ENCODE measurements at places on chromosomes 5 and 9.
A peak's percentile ranks its signal among the peaks of the same experiment; 100 is the strongest.

GRCh38 chr9:125896404-125896803 is 149.2 kb downstream of the PBX3 start:
- no peak for DNase-seq

GRCh38 chr9:129359916-129360536 is 182.0 kb upstream of the IER5L start:
- DNase-seq: no peak

- no peak for DNase-seq
Measured at GRCh38 chr9:4097515-4097914, 202.4 kb downstream of the GLIS3 start.

DNA sequence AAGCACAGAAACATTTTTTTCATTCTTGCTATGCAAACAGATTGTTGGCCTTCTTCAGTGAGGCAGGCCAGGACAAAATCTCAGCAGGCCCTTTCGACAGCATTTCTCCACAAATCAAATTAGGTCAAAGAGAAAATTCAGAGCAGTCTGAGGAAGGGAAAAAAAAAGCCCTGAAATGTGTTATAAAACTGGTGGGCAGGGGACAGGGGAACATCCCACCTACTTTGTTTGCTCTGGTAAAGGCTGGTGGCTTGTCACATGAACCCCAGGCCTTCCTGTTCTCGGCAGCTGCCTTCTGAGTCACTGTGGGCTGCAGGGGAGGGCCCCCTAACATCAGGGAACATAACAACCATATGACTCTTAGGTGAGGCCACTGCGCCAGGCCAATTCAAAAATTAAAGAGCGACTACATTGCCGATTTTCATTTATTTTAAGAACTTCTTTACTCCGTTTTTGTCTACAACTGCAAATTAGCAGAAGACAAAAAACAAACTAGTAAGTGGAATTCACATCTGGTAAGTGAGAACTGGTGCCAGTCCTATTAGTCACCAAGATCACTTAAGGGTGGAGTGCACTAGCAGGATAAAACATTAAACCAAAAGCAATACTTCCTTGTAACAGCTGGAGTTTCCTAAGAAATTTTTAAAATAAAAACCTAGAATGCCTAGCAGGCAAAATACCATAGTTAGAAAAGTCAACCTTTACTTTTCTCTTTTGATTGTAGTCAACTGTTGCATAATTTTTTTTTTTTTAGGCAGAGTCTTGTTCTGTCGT is 46.2 kb upstream of the DENND4C start:
- peak; percentile 84 for DNase-seq

DNA sequence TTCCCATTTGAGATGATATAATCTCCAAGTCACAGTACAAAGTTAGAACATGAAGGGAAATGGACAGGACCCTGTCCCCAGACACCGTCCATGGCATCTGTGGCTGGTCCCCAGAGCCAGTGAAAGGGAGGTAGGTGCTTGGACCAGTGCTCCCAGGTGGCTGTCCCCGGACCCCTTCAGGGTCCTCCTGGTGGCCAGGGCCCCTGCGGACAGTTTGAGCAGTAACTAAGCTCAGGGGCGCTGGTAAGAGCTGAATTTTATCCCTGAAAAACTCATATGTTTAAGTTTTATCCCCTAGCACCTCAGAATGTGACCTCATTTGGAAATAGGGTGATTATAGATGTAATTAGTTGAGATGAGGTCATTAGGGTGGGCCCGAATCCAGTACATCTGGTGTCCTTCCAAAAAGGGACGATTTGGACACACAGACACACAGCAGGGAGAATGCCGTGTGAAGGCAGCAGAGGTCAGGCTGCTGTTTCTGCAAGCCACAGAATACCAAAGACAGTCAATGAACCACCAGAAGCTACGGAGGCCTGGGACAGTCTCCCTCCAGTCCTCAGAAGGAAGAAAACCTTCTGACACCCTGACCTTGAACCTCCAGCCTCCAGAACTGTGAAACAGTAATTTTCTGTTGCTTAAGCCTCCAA is 185.0 kb downstream of the ATPSCKMT start:
- DNase-seq: no peak

GRCh38 chr9:85716031-85716877 is 25.5 kb downstream of the AGTPBP1 start:
- no peak for DNase-seq

DNA sequence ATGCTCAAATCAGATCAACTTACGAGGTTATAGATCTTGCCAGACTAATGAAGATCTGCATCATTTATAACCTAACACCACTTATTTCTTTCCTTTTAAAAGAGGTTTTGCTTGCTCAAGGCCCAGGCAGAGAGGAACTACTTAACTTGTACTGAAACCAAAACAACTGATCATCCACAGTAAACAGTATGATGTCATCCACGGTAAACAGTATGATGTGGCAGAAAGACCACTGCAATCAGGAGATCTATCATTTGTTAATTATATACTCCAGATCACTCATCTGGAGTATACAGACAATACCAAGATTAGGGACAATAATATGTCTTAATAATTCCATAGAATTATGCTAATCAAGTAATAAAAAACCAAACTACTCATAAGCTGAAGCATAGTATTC is 116.8 kb downstream of the ADAMTS6 start:
- DNase-seq: no peak

DNA sequence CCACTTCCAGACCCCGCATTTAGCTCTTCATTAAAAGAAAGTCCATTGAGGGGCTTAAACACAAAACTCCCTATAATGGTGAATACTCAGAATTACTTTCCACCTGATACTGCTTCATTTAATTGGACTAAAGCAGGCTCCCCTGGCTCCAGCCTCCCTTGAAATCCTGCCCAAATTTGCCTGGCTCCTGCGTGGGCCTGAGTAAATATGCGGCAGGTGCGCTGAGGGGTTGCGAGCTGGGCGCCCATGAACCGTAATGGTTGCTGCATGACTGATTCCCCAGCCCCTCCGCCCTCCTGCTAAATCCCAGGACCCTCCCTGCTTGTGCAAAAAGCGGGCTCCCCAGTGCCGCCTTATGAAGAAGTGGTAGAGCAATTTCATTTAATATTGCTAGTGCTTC is 639.7 kb downstream of the BNC2 start:
- no peak for DNase-seq

GRCh38 chr9:38677660-38678303 is 42.2 kb downstream of the FAM240B start:
- DNase-seq: no peak

- DNase-seq: no peak
Measured at GRCh38 chr5:115920171-115920725, 42.0 kb upstream of the LVRN start.

GRCh38 chr5:10623305-10623910 is 59.5 kb downstream of the ANKRD33B start:
- no peak for DNase-seq

DNA sequence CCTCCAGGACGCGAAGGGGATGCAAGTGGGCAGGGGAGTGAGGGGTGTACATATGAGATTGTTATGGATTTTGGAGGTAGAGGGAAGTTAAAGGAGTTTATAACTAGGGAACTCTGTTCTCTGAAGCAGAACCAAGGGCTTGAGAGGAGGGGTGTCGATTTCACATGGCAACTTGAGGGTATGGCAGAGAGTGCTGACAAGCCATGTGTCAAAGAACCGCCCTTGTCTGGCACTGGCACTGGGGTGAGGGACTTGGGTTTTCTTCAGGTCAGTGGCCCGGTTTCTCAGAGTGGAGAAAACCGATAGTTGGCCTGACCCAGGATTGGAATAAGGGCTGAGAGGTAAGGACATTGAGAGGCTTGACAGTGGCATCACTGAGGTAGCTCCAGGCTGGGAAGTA is 47.7 kb upstream of the TESK1 start:
- DNase-seq: no peak

- DNase-seq: no peak
Measured at GRCh38 chr5:156221816-156222215, 105.1 kb upstream of the SGCD start.

- DNase-seq: no peak
Measured at GRCh38 chr5:6436715-6437331, 11.8 kb upstream of the UBE2QL1 start.

DNA sequence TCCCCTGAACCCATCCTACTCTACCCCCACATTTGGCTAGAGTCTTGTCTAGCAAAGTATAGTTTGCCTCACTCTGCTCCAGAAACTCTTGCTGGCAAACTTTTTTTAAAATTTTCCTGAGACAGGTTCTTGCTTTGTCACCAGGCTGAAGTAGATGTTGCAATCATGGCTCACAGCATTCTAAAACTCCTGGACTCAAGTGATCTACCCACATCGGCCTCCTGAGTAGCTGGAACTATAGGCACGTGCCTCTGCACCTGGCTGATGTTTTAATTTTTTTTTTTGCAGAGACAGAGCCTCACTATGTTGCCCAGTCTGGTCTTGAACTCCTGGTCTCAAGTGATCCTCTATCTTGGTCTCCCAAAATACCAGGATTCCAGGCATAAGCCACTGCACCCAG is 175.8 kb upstream of the FBXL17 start:
- no peak for DNase-seq

- no peak for DNase-seq
Measured at GRCh38 chr9:123278361-123278760, 10.0 kb upstream of the STRBP start.

- DNase-seq: no peak
Measured at GRCh38 chr9:10268531-10269485, 344.0 kb downstream of the PTPRD start.

DNA sequence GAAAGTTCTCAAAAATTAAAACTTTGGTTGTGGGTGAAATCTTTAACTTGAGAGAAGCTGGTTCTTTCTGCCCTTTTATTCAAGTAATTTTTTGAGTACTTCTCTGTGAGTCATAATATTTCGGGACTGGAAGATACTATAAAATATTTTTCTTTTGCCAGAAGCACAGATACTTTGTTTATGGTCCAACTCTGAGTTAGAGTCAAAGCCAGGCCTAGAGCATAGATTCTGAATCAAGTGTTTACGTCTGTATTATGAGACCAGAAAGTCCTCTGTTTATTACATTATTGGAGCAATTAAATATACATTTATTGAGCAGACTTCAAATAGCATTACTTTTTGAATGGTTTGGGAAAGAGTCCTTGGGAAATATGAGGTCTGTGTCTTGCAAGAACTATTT is 187.9 kb downstream of the FER start:
- DNase-seq: no peak

GRCh38 chr9:128068386-128069205 is 564 bp downstream of the SLC25A25 start:
- peak; percentile 34 for DNase-seq

- no peak for DNase-seq
Measured at GRCh38 chr9:10252174-10252573, 360.6 kb downstream of the PTPRD start.

- no peak for DNase-seq
Measured at GRCh38 chr9:86405086-86405491, 50.9 kb upstream of the TUT7 start.

- DNase-seq: no peak
Measured at GRCh38 chr5:75756211-75756610, 39.0 kb upstream of the POC5 start.

GRCh38 chr5:56279979-56280378 is 46.8 kb upstream of the ANKRD55 start:
- DNase-seq: no peak

GRCh38 chr5:55568654-55569512 is 34.1 kb upstream of the PLPP1 start:
- DNase-seq: no peak

GRCh38 chr9:98968601-98969337 is 25.1 kb downstream of the COL15A1 start:
- no peak for DNase-seq

- no peak for DNase-seq
Measured at GRCh38 chr9:21831841-21832509, 29.5 kb downstream of the MTAP start.

GRCh38 chr9:137986268-137987099 is 108.9 kb downstream of the CACNA1B start:
- no peak for DNase-seq

DNA sequence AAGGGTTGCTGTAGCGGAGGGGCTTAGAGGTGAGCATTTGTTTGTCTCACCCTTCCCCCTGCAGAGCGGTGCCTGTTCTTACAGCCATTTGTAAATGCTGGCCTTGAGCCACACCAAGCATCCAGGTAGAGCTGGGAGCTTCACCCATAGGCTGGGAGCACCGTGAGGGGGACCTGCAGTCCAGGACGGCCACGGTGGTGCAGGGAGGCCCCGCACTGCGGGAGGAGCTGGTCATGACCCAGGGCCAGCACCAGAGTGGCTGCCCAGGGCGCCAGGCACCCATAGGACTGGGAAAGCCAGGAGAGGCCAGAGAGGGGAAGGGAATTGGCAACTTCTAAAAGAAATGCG is 197.3 kb upstream of the ADAMTS16 start:
- no peak for DNase-seq

GRCh38 chr5:174668349-174668748 is 56.0 kb upstream of the MSX2 start:
- no peak for DNase-seq

DNA sequence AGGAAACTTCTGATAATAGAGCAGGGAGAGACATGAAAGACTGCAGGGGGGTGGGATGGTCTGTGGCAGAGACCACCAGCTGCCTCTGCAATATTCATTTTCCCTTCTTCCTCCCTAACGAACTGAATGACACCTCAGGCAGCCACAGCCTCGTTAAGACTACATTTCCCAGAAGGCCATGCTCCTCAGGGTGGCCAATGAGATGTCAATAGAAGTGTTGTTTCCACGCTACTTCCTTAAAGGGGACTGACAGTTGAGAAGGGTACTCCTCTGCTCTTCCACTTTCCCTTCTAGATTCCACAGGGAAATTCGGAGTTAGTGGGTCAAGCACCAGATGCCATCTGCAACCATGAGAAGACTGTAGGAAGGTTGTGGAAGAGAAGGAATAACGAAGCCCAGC is 52.0 kb upstream of the DAPK1 start:
- no peak for DNase-seq

- no peak for DNase-seq
Measured at GRCh38 chr5:175711472-175712312, 53.8 kb downstream of the HRH2 start.

DNA sequence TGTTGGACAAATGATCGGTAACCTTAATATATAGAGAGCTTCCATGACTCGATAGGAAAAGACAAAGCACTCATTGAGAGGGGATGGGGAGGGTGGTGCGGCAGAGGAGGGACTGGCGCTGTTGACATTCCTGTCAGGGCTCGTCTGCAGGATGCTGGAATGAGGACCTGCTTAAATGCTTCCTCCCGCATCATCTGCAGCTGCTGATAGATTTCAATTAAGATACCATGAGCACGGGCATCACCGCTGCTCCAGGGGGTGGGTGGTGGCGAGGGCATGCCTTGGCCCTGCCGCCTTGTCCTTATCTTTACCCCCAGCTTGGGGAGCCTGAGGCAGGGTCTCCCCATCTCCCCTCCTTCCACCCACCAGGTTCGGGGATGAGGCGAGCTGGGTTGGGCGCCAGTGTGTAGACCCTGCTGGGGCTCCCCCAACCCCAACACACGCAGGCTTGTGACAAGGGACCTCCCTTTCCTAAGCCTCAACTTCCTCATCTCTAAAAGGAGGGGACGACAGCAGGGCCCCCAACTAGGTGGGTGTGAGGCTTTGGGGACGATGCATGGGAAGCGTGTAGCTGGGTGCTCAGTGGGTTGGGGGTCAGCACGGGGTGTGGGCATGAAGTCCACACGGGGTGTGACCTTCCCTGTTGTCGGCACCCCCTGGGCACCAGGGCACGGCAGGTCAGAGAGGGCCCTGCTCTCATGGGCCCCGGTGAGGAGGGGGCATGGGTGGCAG is 11.7 kb upstream of the QRFP start:
- DNase-seq: no peak

GRCh38 chr5:1481266-1481958 is 36.2 kb upstream of the SLC6A3 start:
- no peak for DNase-seq

GRCh38 chr5:172788771-172789686 is 18.0 kb upstream of the DUSP1 start:
- no peak for DNase-seq

- no peak for DNase-seq
Measured at GRCh38 chr9:81108391-81108790, 581.0 kb downstream of the TLE1 start.

- DNase-seq: no peak
Measured at GRCh38 chr9:95810814-95811213, 64.7 kb upstream of the ERCC6L2 start.

All from activated gamma-delta T cell treated with Interleukin-2 at 50 U/mL for 16 hours (primary cell).